Fibroblast of skin of scalp (primary cell): ENCODE measurements at places on chromosomes 4 and X.
A peak's percentile ranks its signal among the peaks of the same experiment; 100 is the strongest.

DNA sequence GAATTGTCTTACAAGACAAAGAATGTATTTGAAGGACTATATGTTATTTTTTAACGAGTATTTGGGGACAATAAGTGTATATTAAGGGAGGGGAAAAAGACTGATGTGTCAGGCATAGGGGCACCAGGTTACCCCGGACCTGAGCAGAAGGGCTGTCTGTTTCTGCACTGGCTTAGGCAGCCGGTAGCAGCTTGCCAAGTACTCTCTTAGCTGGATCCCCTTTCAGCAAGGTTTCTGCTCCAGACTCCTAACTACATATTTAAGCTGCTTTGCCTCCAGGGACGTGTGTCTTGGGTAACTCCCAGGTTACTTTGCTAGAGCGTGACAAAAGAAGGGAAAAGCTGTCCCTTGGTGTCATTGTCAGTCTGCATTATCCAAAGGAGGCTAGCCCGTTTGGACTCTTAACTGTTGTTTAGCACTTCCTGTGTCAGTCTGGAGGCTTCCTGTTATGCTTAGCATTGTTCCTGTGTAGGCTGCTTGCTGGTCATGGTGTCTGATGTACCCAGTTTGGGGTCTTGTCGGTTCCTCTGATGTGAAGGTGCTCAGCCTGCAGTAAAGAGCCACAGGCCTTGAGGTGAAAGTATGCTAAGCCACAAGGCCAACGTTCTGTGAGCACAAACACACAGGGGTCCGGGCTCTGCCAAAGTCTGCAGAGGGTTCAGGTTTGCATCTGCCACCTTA is 11.6 kb downstream of the CXCR3 start:
- DNase-seq = no peak

GRCh38 chr4:180449395-180449956 is 1793.7 kb upstream of the TENM3 start:
- peak; percentile 46 for DNase-seq

GRCh38 chr4:119038116-119038841 is 97.4 kb upstream of the MYOZ2 start:
- DNase-seq = peak; percentile 78

DNA sequence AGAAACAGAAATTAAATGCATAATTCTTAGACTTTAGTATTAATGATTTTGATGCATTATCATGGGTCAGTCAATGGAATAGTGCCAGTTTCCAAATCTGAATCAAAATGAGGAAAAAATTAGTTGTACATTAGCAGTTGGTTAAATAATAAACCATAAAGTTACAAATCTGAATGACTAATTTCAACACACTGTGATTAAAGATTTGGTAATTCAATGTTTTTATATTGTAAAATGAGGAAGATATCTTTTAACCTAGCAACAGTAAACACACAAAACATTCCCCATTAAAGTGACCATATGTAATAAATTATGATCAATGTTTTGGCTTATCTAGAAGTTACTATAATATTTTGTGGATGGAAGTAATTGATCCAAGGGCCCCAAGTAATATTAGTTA is 1.6 kb downstream of the FBXO8 start:
- DNase-seq = no peak

DNA sequence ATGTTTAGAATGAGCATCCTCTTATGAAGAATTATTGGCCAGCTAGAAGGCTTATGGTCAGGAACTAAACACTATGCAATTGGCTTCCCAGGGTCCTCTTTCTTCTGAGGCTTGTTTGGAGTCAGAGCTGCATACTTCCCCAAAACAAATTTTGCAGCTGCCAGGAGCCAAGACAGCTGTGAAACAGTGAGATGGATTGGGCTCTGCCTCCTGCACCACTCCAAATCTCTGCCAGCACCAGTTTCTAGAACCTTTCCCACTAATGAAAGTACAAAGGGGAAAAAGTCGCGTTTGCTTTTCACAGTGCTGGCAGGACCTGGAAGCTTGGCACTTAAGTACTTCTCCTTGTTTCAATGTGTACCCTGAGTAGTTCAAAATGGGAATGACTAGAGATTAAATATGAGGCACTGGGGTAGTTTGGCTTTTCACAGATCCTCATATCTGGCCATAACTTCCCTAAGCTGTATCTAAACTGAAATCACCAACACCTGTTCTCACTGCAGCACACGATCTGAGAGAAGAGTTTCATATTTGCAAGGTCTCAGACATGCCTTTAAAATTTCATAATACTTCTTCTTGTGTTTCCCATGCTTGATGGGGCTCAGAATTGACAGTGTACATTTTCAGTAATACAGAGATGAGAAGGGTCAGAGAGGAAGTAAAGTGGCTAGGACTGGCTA is 20.7 kb upstream of the AR start:
- no peak for DNase-seq

GRCh38 chr4:8114456-8115202 is 44.0 kb downstream of the ABLIM2 start:
- no peak for DNase-seq

DNA sequence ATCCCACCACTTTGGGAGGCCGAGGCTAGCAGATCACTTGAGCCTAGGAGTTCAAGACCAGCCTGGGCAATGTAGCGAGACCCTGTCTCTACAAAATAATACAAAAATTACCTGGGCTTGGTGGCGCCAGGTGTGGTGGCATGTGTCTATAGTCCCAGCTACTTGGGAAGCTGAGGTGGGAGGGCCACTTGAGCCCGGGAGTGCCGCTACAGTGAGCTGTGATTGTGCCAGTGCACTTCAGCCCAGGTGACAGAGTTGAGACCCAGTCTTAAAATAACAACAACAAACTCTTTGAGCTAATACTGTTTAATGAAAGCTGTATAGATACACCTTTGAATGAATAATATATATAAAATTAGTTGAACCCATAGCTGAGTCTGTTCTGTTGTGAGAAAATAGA is 9.7 kb downstream of the BCORL1 start:
- no peak for DNase-seq

- DNase-seq = no peak
These were observed 110.8 kb upstream of the H2AZ1 start for GRCh38 chr4:100060765-100061416.

DNA sequence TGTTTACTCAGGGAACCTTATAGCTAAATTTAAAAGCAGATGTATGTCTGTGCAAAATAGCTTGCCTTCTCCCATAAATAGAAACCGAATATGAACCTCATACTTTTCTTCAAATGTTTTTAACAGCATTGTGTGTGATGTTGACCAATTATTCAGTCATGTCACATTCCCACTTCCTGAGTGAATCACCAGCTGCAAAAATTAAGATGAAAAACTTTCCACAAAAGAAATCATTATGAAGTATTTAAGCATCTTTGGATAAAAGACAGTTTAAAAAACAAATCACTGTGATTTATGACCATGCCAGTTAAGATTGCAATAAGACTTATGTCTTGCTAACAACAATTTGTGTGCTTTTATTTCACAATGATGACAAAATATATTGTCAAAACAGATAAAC is 220.1 kb downstream of the PDGFC start:
- DNase-seq = peak; percentile 69

GRCh38 chrX:46554942-46555341 is 9.7 kb upstream of the ZNF674 start:
- DNase-seq = no peak

DNA sequence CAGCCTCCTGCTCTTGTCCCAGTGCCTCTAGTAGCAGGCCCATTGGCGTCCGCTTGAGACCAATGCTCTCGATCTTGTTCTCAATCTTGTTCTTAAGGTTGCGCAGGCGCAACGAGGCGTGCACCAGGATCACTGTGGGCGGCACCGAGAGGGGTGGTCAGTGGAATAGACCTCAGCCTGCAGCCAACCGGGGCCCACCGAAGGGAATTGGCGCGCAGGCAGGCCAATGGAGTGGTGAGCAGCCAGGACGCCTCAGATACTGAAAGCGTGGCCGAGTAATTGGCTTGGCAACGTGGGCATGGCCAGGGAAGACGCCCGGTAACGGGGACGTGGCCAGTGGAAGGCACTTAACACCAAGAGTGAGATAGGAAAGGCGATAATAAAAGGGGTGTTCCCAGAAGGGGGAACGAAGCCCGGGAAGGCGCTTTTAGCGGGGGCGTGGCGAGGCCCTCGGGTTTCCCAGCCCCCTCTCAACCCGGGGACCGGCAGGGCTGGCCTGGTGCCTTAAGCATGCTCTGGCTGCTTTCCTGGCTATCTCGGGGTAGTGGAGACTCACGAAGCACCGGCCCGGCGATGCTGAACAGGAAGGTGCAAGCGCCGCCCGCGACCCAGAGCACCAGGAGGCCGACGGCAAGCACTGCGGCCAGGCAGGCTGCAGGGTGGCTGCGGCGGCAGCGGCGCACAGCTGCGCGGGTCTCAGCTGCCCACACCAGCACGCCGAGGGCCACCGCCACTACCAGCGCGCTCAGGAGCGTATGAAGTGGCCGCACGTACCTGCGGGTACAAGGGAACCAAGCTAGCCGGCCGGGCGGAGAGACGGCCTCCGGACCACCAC is 1.7 kb downstream of the PRAF2 start:
- DNase-seq = peak; percentile 56

- peak; percentile 66 for DNase-seq
These were observed 51.3 kb upstream of the NFKB1 start for GRCh38 chr4:102449751-102450352.

DNA sequence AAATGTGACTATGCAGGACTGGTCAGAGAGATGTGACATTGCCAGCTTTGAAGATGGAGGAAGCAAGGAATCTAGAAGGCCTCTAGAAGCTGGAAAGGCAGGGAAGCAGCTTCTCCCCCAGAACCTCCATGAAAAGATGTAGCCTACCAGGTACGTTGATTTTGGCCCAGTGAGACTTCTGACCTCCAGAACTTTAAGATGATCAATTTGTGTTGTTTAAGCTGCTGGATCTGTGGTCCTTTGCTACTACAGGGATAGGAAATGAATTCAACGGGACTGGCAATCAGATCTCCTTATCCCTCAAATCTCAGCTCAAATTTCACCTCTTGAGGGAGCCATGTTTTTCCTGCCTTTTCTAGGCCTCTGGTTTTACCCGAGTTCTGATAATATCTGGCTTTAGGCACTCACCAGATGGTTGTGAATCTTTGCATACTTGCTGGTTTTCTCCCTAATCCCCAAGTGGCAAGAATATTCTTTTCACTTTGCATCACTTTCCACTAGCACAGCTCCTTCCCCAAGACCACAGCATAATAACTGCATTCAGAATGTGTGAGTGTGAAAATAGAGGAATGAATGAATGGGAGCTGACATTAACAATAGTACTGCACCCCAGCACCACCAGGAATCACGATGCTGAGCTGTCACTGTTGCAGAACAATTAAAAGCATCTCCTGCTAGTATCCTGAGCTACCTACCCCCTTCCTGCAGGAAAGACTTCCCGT is 25.5 kb upstream of the TMSB4X start:
- peak; percentile 93 for DNase-seq

DNA sequence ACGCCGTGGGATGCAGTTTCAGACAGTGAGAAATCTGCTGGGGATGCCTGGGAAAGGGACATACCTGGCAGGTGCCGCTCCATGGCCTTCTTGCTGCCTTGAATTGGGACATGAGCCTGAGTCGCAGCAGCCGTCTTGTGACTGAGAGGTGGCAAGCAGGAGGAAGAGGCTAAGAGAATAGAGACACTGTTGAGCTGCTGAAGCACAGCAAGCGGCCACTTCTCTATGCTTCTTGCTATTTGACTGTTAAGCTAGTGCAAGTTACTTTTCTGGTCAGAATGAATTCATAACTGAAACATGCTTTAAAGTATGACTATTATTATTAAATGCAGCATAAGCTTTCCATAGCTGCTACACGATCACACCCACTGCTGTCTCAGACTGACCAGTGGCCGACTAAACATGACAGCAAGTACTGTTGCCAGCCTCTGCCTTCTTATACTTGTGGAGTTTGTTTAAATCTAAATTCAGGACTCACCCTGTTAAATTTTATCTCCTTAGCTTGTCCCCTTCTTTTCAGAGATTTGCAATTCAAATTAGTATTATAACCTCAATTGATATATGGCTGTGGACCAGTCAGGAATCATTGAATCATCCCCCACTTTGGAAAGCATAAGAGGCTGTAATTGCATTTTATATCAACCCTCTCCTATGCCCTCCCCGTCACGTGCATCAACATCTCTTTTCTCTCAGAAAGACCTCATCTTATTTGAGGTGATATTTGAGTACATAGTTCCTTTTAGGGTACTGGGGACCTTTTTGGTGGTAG is 24.8 kb upstream of the ACSL1 start:
- DNase-seq = no peak

DNA sequence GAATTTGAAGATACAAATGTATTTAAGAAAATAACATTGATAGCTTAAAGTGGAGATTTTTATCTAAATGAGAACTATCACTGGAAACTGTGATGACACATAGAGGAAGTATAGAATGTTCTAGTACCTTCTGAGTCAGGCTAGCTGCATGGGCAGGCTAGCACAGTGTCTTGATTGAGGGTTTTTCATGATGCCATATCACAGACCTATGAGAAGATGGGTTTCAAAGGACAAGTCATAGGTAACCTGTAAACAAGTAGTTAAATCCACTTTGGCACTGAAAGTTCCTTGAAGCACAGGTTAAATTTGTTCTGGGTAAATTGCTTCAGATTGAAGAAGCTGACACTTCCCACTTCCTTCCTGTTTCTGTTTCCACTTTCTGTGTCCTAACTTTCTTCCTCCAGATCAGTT is 48.2 kb upstream of the CDKN2AIP start:
- no peak for DNase-seq

DNA sequence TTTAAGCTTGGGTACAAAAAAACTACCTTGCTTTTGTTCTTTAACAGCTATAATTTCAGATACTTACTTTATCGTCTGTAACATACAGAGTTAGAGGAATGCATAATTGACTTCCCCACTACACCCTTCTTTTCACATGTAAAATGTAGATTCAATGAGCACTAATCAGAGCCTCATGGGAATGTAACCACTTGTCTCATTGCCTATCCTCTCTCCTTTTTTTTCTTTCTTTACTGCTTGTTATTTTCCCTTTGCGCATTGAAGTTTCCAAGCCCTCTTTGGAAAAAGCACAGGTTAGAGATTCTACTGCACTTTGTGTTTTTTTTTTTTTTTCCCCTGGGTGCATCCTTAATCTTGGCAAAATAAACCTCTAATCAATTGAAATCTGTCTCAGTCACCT is 965.1 kb upstream of the PABPC4L start:
- no peak for DNase-seq

DNA sequence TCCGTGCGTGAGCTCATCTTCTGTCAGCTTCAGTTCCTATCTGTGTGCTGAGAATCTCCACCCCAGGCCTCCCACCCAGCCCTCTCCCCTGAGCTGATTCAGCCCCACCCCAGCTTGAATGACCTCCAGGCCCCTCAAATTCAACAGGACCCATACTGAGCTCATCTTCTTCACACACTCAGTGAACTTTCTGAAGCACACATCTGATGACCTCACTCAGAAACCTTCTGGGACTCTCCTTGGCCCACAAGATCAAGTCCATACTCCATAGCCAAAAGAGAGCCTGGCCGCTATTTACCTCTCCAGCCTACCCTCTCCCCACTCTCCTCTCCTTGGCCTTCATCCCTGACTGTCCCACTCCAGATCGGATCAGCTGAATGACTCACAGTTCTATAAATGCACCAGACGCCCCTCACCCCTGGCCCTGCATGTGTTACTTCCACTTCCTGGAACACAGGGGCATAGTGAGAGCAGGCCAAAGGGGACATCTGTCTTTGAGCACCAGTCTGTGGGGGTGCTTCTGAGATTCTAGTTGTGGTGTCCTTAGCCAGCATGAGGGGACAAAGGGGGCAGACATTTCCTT is 62.5 kb downstream of the PJA1 start:
- DNase-seq = no peak
